ENCODE measurements at places on chromosomes 5 and 9. TPM values are rescaled to one million over a fixed set of nuclear protein-coding genes. Genes with fewer than 3 reads are reported as not detected.

DNA sequence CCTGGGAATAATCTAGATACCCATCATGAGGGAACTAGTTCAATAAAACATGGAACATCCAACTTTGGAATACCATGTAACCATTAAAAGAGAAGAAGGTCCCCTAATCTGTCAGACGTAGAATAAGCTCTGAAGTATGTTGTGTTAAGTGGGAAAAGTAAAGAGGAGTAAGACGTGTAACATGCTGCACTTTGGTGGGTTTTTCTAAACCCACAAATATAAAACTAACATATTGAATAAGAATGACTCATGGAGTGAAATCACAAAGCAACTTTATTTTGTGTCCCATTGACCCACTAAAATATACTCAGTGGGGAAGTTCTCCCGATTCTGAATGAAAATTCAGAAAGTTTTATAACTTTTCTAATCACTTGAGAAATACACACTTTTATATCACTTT lies 67.9 kb upstream of the PIK3R1 start:
- no peak for DNase-seq

Gene LVRN
- not detected for total RNA-seq

Gene UBE2QL1
- total RNA-seq = 0.34 TPM

Gene SLC31A2
- 8.6 TPM for total RNA-seq

DNA sequence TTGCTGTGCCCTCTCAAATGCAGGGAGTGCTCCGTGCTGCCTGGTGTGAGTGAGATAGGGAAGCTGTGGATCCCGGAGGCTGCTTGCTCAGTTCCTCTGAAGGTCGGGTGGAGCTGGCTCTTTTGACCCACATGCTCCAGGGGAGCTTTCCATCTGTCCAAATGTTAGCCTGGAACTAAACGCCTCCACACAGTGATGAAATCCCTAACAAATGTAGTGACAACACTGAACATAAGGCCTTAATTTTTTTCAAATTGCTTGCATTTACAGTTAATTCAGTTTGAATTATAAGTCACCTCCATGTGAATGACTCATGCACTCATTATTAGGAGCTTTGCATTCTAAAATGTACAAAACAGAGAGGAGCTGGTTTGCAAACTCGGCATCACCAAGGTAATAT lies 27.0 kb downstream of the PRDM6 start:
- no peak for DNase-seq

DNA sequence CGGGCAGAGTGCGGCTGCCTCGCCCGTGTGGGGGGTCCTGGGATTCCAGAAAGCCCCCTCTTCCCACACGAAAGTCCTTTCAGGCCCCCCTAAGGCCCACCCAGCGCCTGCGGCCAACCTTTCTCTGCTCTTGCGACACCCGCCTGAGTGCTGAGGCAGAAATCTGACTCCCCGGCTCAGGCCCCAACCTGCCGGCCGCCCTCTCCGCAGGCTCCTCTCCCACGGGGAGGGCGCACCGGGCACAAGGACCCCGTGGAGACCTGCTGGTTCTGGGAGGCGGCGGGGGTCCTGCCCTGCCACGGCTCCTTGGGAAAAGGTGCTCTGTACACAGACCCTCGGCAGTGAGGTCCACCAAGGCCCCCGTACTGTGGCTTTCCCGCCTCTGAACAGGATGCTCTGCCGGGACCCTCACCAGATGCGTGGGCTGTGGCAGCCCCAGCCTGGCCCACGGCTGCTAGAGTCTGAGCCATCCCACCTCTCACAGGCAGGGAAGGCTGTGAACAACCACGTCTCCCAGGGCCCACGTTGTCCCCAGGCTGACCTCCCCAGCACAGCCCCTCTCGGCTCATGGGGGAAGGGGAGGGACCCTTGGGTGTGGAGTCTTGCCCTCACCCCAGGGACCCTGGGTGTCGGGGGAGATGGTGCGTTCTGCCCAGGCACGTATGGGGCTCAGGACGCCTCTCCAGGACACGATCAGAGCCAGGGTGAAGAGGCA lies 41.5 kb upstream of the EGFL7 start:
- DNase-seq = no peak

DNA sequence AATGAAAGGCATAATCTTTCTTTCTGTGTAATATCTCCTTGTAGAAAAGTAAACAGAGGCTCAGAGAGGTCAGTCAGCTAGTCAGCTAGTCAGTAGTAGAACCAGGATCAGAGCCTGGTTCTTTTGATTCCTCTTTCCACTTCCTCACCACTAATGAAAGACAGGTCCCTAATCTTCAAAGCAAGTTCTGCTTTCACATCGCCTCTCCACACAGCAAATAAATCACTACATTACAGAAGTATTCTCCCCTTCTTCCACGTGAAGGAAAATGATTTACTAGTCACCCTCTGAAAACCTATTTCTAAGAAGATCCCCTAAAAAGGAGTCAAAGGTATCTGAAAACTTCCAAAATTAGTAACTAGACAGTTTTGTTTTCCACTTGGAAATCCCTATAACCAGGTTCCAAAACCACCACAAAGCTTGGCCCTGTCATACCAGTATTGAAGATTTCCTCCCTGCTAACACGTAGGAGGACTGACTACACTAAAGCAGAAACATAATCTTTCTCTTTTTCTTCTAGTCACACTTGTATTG lies 140.5 kb upstream of the TARS1 start:
- DNase-seq = no peak

DNA sequence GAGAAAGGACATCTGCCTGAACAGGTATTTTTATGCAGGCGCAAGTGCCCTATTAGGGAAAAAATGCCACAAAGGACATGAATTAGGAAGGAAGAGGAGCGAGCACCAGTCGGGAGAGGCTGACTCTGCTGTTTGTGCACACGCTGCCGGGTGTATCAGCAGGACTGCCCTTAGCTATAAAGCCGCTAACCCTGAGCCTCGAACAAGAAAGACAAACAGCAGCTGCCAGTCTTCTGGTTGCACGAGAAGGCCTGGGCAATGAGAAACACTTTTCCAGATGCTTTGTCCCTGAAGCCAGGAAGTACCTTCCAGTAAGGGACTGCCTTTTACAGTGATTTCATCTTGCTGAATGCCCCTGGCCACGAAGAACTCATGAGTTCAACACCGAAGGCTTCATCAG lies 12.6 kb downstream of the QSOX2 start:
- DNase-seq = no peak

GRCh38 chr5:119340597-119341218 lies 15.1 kb upstream of the TNFAIP8 start:
- DNase-seq = no peak

GRCh38 chr9:6968271-6968670 lies 210.5 kb downstream of the KDM4C start:
- DNase-seq = no peak

Gene TLE4
- total RNA-seq = 17.2 TPM

DNA sequence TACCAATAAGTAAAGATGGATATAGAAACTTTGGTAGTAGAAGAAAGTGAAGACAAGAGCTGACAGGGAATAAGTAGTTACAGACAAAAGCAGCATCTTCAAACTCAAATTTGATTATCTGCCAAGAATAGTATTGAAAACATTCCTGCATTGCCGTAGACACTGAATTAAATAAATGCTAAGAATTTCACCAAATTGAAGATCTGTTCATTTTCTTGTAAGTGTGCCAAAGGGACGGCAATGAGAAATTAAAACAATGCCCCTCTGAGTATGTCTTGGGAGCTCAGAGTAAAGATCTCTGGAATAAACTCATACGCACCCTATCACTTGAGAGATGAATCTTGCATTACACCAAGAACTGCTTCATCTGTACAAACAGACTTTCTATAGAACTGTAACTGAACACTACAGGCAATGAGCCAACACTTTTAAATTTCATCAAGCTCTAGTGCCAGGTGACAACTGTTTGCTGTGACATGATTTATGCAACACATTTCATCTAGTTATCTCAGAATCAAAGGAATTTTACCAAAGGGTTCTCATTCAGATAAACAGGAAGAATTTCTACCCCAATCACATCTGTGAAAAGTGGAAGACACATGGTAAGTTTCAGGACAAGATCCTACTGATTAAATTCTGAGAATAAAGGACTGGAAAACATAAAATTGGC lies 66.9 kb downstream of the RFX3 start:
- DNase-seq = no peak

Gene RIMOC1
- 30.7 TPM for total RNA-seq

Gene FOXD4L4
- not detected for total RNA-seq

Gene PTPRD
- total RNA-seq = 25.8 TPM

Data from kidney epithelial cell (primary cell).